Hippocampal formation (tissue), 2 donors: ENCODE measurements at places on chromosomes 3 and 15.

GRCh38 chr3:178986456-178986855 lies 85.2 kb downstream of the ZMAT3 start:
- DNase-seq = no peak

DNA sequence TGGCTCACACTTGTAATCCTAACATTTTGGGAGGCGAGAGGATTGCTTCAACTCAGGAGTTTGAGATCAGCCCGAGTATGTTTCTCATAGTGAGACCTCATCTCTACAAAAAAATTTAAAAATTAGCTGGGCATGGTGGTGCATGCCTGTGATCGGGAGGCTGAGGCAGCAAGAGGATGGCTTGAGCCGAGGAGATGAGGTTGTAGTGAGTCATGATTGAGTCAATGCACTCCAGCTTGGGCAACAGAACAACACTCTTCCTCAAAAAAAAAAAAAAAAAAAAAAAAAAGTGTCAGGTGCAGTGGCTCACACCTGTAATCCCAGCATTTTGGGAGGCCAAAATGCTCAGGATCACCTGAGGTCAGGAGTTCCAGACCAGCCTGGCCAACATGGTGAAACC lies 2.4 kb downstream of the RPL39L start:
- no peak for DNase-seq

GRCh38 chr15:81336568-81336967 lies 12.6 kb upstream of the STARD5 start:
- peak; percentile 14 for DNase-seq

DNA sequence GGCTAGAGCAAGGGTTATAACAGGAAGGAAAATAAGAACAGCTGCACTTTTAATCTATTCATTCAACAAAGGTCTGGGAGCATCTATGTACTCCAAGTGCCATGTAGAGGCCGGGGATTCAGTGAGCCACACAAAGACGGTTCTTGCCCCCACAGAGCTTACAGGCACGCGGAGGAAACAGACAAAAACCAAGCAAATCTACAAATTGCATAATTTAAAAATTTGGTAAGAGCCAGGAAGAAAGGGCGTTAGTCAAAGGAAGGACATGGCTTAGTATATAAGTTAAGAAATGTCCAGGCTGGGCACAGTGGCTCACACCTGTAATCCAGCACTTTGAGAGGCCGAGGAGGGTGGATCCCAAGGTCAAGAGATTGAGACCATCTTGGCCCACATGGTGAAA lies 10.4 kb upstream of the GREM1 start:
- DNase-seq = no peak

GRCh38 chr15:100713163-100713867 lies 110.9 kb downstream of the ASB7 start:
- DNase-seq = no peak

- no peak for DNase-seq
Measured at GRCh38 chr15:61946778-61947177, 113.5 kb downstream of the VPS13C start.

- DNase-seq = no peak
Measured at GRCh38 chr3:94784274-94784673, 721.4 kb downstream of the NSUN3 start.

GRCh38 chr3:7695049-7695448 lies 806.6 kb upstream of the LMCD1 start:
- peak; percentile 23 for DNase-seq

- no peak for DNase-seq
Measured at GRCh38 chr3:148147903-148148302, 549.8 kb upstream of the AGTR1 start.

DNA sequence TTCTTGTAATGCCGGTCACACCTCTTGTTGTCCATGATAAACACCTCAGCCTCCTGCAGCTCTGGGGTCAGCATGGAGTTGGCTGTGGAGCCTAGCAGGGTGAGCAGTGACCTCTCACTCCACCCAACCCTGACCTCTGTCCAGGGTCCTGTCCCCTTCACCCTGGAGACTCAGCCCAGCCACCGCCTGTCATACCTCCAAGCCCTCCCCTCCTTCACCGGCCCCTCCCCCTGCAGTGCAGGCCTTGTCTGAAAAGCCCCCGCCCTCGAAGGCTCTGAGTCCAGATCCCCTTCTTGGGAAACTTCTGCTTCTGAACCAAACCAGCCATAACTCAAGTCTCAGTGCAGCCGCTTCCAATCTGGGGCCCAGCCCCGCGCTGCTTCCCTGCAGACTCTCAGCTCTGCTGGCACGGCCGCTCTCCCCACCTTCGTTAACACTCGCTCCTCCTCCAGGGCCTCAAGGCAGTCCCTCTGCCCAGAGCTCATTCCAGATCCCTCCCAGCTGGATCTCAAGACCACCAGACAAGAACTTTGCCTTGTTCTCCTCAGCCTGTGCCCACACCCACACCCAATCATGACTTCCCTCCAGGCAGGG lies 25.4 kb upstream of the PRSS50 start:
- no peak for DNase-seq

- DNase-seq = no peak
Measured at GRCh38 chr15:46441294-46442062, 806.6 kb downstream of the SQOR start.

DNA sequence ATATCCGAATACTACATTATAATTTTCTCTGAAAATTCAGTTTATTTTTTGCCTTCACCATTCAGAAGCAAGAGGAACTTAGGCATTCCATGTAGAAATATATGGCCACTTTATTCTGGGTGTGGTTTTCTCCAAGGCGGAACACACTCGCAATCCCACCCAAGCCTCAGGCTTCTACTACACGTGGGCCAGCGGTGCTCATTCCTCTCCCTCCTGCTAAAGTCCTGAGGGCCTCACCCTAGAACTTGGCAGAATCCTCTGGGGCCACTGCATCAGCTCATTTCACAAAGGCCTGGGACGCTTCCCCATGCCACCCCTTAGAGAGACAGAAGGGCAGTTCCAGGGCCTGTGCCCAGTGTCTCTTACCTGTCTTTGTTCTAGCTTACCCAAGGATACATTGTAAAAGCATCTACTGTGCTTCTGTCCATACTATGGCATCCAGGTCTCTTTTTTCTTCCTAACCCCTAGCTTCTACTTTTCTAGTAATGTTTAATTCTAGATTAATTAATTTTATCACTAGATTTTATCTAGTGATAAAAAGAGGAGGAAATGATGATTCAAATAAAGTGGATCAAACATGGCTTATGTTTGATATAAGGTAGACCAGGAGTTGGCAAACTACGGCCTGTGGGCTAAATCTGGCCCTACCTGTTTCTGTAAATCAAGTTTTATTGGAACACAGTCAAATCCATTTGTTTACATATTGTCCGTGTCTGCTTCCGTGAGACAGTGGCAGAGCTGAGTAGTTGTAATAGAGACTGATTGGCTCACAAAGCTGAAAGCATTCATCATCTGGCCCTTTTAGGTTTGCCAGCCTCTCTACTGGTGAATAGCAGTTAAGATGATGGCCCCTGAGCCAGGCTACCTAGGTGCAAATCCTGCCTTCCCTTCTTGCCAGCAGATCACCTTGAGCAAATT lies 29.8 kb downstream of the LARS2 start:
- DNase-seq = no peak
